Thymus (tissue), 14 donors: ENCODE measurements at places on chromosomes 3 and 15. TPM values are rescaled to one million over a fixed set of nuclear protein-coding genes. Genes with fewer than 3 reads are reported as not detected.

Gene RARRES1
- total RNA-seq = 2.4 TPM

Gene LPP
- 9.2 TPM for total RNA-seq

Gene CTXN2
- not detected for total RNA-seq

Gene UTS2B
- 0.09 TPM for total RNA-seq

Gene STRC
- total RNA-seq = 0.05 TPM

Gene STX19
- 0.42 TPM for total RNA-seq
